ENCODE measurements at places on chromosomes 11 and 22. TPM values are rescaled to one million over a fixed set of nuclear protein-coding genes. Genes with fewer than 3 reads are reported as not detected.

The C1QTNF5 gene
- total RNA-seq: not detected

The PNPLA5 gene
- total RNA-seq: 0.17 TPM

DNA sequence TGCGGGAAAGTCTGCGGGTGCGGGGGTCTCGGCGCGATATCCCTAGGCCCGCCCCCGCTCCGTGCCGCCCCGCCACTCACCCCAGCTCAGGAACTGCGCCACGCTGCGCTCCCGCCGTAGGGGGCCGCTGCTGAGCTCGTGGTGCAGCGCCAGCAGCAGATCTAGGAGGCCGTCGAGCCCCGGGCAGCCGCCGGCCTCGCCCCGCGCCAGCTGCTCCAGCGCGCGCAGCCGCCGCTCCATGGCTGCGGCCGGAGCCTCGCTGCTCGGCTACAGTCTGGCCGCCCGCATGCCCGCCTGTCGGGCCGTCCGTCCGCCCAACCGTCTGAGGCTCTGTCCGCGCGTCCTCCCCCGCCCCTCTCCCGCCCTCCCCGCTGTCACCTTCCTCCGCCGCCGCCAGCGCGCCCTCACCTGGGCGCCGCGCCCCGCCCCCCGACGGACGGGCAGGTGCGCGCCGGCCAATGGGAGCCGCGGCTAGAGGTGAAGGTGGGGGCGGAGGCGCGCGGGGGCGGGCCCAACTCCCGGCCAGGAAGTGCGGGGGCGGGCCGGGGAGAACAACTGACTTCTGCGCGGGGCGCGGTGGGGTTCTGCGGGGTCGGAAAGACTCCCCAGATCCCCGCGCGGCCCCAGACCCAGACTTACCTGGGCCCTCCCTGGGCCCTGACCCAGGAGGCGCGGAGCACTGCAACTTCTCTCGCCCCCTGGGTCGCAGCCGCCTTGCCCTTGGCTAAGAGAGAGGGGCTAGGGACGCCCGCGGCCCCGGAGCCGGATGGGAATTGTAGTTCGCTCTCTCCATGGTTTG, at the start of gene CDC42BPG:
TSS of gene CDC42BPG (minus strand) at position 324 of the 799 bp plus-strand sequence. CDS start at position 240, 84 bp downstream.
- DNase-seq: peak; percentile 87

The PGA5 gene
- total RNA-seq: not detected

DNA sequence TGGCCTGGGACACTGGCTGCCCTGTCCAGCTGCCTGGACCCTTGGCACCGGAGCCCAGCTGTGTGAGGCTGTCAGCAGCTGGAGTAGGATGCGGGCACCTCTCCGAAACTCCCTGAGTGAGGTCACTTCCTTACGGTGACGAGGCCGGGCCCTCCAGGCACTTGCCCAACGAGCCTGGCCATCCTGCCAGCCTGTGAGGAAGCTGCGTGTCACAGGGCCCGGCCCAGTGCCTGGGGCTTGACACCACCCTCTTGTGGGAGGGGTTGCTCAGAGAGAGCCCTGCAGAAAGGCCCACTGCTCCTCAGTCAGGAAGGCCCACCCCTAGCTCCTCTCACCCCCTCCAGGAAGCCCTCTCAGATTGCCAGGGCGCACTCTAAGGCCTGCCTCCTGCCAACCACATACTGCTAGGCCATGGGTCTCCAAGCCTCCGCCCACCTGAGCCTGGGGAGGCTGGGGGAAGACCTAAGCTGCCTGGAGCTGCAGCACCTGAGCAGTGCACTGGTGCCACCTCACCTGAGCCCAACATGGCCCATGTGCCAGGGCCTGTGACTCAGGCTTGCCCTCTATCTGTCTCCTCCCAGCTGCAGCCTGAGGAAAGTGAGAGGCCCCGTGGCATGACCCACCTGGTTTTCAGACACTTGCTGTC, 4.3 kb upstream of the PHLDA2 start:
- DNase-seq: peak; percentile 98

The NRIP3 gene
- total RNA-seq: 2.3 TPM

DNA sequence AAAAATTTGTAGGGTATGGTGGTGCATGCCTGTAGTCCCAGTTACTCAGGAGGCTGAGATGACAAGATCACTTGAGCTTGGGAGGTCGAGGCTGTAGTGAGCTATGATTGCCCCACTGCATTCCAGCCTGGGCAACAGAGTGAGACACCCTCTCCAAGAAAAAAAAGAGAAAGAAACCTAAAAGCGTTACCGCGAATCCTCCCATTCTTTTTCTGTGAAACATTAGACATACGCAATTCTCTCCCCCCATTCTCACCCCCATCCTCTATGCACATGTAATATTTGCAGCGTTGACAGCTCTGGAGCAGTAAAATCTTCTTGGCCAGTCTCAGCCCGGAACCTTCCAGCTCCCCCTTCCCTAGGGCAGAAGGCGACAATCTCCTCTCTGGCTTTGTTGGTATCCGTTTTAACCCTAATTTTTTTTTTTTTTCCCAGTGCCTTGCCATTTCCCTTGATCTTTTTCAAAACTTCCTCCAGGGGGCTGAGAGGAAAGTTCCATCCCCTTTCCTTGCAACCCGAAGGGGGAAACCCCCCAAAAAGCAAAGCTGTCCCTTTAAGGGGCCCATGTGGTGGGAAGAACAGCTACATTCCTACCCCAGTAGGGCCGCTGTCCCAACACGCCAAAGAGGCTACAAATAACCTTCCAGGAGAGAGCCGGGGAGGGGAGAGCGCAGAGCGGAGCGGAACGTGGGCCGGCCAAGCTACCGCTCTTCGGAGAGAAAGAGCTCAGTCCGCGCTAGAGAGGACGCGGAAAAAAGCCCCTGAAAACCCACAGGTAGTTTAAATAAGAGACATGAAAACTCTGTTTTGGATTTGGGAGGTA, 1.9 kb downstream of the LRP4 start:
- peak; percentile 81 for DNase-seq

DNA sequence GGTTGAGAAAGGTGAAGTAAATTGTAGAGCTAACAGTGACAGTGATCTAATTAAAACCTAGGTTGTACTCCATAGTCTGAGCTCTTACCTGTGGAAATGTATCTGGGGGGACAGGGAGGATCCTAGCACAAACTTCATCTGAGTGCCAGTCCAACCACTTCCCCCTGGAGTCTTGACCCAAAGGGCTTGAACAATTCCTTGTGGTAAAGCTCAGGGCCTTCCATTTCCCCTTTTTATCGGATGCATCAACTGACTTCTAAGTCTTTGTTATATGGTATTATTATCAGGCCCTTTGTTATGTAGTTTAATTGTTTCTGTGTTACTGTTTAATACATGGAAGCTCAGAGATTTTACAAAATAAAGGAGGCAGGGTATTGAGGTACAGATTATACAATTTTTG, 140.2 kb upstream of the SESN3 start:
- DNase-seq: no peak

DNA sequence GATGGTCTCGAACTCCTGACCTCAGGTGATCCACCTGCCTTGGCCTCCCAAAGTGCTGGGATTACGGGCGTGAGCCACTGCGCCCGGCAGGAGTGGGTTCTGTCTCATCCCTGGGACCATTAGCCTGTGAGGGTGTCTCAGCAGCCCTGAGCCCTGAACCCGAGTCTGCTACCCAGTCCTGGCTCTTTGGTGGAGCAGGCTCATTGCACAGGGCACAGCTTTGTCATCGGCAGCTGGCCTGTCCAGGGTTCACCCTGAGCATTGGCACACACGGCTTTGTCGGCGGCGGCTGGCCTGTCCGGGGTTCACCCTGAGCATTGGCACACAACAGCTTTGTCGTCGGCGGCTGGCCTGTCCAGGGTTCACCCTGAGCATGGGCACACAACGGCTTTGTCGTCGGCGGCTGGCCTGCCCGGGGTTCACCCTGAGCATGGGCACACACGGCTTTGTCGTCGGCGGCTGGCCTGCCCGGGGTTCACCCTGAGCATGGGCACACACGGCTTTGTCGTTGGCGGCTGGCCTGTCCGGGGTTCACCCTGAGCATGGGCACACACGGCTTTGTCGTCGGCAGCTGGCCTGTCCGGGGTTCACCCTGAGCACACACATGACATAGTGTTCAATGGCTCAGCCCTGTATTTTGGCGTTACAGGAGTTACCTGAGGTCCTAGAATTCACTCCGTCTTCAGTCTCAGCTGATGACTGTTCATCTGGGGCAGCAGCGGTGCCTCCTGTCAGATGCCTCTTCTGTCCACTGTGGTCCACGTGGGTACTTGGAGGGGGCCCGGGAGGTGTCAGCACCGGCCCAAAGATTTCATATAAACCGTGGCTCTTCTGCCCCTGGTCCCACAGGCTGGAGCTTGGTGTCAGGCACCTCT, 1082.5 kb downstream of the BRD1 start:
- DNase-seq: no peak

The AIFM3 gene
- 0.69 TPM for total RNA-seq

- DNase-seq: no peak
Observed at GRCh38 chr22:36732609-36733008, 29.1 kb upstream of the CACNG2 start.

The LRRC32 gene
- not detected for total RNA-seq
